Neural crest cell (in vitro differentiated cells): ENCODE measurements at places on chromosomes 11 and 22.

DNA sequence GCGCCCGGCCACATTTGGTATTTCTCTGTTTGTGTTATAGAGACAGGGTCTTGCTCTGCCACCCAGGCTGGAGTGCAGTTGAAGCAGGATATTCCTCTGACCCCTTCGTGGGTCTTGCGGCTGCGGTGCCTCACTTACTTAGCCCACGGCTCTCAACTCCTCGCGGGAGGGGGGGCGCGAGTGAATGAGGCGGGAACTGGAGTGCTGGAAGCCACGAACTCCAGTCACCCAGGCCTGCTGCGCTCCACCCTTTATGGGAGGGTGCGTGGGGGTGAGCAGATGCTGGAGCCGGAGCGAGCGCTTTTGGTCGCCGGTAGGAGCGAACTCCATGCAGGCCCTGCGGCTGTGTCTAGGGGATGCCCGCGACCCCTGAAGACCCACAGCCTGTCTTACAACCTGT, 1.8 kb downstream of the C11orf54 start:
- DNase-seq: no peak

- DNase-seq: no peak
Measured at GRCh38 chr11:108672113-108672512, 7.2 kb downstream of the DDX10 start.

DNA sequence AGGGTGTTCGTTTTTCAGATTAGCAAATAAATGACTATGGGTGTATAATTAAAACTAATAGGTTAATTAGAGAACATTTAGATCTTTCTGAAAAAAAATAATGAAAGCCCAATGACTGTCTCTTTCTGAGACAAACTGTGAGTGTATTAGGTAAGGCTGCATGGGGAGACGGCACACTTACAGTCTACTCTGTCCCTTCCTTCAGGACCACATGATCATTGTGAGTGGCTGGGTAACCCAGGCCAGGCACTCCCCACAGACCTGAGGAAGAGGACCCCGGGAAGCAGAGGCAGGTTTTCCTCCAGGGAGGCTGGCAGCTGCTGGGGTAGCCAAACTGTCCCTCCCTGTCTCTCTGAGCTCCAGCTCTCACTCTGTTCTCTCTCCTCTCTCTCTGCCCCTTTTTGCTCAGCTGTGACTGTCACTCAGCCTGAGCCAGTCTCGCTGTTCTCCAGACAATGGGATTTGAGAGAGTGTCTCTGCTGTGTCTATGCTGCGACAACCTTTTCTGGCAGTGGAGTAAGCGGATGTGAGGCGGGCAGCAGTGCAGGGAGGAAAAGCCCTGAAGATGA, 83.1 kb upstream of the NCAM1 start:
- peak; percentile 14 for DNase-seq

DNA sequence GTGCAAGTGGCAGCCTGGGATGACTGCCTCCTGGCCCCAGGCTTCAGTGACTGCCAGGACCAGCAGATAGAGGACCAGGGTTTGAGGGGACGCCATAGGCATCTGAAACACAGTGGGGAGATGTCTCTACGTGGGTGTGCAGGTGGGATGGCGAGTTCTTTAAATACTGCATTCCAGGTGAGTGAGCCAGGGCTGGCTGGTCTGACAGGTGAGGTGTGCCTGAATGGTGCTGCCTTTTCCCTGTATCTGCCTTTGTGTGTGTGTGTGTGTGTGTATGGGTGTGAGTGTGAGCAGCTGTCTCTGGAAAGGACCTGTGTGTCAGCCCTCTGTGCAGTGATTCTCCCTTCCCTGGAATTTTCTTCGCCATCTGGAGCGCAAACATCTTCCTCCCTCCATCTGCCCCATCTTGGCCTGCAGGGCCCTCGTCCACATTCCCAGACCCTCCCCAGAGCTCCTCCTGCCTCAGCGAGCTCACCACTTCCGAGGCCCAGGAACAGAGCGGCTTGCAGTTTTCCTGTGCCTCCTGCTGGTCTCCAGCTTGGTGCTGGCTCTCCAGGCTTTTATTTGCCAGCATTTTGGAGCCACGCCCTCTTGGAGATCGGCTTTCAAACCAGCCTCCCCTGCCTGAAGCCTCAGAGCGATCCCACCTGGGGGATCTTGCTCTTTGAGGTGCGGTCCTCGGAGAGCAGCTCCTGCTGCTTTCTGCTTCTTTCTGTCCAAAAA, at the start of gene GPHA2:
Gene GPHA2 (minus strand): TSS at position 535 of the 723 bp plus-strand sequence. CDS start 433 bp downstream, at position 102.
- no peak for DNase-seq

- no peak for DNase-seq
Measured at GRCh38 chr22:27629908-27630673, 171.5 kb downstream of the MN1 start.

- no peak for DNase-seq
Measured at GRCh38 chr11:36500315-36500721, 9.8 kb downstream of the TRAF6 start.

DNA sequence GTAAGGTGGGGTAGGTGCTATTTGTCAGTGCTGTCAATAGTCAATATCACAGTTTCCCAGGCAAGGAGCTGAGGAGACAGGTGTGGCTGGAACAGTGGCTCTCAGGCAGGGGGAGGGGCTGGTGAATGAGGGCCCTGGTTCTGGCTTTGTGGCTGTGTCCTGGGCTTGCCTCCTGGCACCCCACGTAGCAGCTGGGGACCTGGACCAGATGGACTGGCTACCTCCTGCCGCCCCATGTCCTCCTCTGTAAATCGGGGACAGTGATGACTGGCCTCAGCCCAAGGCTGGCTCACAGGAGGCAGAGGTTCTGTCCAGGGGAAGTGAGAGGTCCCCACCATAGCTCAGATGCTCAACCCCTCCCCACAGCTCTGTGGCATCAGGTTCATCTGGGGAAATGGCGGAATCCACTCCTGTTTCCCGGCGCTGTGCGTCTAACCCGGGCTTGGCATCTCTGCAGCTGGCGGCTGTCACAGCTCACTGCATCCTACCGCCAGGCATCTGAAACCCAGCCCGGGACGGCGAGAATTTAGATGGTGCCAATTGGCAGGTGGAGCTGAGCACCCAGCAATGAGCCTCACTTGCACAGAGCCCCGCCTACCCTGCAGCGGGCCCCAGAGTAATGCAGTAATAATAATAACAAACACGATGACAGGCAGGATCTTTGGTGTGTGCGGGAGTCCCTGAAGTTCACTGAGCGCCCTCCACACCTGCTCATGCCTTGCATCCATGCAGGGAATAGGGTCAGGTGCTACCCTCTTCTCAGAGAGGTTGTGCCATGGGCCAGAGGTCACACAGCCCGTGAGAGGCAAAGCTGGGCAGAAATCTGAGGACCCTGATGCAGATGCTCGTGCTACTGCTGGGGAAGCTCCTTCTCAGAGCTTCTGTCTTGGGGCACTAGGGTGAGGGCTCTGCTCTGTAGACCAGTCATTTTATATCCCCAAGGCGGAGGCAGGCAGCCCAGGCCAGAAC, 27.8 kb upstream of the SHISAL1 start:
- DNase-seq: no peak

- DNase-seq: no peak
Measured at GRCh38 chr11:44877571-44878497, 72.8 kb downstream of the TP53I11 start.

- no peak for DNase-seq
Measured at GRCh38 chr11:131465039-131465438, 94.6 kb downstream of the NTM start.

DNA sequence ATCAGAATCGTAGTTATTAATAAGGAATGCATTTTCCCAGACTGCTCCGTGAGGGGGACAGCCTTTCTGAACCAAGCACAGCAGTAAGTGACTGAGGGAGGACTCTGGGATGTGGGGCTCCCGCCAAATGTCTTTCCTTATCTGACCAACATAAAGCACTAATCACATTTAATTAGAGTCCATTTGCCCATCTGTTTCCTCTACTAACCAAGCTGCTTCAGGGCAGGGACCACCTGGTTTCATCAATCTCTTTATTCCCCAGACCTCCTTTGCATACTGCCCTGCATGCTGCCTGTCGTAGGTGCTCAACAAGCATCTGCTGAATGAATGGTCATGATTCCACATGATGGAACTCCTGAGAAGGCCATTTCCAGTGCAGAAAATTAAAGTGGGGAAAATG, 29.4 kb downstream of the SMCO4 start:
- no peak for DNase-seq

- no peak for DNase-seq
Measured at GRCh38 chr11:10400856-10401255, 54.2 kb upstream of the AMPD3 start.

DNA sequence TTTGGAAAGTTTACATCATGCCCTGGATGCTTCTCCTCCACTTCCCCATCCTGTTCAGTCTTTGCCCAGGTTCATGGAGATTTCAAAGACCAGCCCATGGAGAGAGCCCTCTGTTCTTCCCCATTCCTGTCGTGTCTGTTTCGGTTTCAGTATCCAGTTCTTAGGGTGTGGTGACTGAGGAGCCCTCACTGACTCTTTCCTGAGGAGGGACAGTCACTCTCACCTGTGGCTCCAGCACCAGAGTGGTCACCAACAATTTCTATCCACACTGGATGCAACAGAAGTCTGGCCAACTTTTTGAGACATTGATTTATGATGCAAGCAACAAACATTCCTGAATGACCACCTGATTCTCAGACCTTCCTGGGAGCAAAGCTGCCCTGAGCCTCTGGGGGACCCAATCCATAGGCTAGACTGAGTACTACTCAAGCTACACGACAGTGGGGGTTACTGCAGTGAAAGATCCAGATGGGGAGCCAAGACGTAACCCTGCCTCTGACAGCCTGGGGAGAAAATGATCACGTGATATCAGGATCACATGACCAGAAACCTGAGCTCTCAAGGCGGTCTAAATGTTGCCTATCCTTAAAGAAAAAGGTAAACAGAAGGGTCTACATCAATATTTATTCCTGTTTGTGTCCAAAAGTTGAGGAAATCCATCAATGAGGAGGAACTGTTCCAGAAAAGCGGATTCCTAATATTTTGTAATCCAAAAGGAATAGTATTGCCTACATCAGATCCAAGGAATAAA, 76.2 kb upstream of the VPREB1 start:
- DNase-seq: no peak

DNA sequence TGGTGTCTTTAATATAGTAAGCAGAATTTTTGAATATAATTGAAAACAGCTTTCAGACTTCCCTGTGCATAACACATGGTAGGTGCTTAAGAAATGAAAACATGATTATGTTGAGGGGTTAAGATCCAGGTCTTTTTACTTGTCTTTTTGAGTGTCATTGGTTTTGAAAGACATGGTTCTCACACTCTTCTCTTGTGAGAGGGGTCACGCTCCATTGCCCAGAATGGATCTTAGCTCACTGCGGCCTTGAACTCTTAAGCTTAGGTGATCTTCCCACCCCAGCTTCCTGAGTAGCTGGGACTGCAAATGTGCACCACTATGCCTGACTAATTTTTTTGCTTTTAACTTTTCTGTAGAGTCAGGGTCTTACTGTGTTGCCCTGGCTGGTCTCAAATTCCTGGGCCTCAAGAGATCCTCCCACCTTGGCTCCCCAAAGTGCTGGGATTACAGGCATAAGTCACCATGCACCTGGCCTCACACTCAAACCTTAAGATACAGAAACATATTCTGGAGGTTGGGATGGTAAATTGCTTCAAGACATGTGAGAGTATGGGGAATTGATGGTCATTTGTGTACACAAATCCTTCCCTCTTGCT, 1.4 kb downstream of the SPCS2 start:
- DNase-seq: no peak

DNA sequence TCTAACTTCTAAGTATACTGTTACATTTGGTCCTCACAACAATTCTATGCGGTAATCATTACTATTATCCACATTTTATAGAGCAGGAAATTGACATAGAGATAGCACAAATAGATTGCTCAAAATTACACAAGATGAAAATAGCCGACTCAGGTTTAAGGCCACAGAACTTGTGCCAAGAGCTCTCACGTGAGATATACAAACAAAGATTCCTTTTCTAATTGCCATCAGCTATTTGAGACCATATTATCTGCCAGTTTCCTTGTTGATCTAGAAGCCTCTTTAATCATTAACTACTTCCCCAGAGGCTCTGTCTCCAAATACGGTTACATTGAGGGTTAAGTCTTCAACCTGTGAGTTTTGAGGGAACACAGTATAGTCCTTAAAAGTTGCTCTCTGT, 61.0 kb upstream of the GLYATL1B start:
- no peak for DNase-seq

DNA sequence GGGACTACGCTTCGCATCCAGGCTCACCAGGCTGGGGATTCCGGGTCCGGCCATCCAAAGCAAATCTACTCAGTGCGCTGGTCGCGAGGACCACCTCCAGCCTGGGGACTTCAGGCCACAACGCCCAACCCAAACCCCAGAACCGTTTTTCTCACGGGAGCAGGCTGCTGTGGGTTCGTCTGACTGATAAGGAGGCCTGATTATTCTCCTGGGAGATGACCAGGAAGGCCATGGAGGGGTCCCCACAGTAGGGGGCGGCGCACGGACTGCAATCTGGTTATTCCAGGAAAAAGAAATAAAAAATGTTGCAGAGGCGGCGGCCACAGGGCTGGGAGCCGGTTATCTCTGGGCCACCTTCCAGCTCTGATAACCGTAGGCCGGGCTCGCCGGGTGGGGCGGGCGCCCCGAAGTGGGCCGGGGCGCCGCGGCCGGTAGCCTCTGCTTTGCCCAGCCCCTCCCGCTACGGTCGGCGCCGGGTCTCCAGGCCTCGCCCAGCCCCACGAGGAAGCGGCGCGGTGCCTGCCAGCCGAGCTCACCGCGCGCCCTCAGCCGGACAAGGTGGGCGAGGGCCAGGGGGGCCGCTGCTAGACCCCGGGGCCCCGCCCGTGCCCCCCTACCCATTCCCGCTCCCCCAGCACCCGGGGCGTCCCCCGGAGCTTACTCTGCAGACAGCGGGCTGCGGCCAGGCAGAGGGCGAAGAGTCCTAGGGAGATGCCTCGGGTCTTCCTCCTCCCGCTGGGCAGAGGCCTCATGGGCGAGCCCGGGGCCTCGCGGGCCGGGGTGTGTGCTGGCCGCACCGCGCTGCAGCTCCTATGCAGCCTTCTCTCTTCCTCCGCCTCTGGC, 446 bp downstream of the VSTM5 start:
- DNase-seq: no peak

DNA sequence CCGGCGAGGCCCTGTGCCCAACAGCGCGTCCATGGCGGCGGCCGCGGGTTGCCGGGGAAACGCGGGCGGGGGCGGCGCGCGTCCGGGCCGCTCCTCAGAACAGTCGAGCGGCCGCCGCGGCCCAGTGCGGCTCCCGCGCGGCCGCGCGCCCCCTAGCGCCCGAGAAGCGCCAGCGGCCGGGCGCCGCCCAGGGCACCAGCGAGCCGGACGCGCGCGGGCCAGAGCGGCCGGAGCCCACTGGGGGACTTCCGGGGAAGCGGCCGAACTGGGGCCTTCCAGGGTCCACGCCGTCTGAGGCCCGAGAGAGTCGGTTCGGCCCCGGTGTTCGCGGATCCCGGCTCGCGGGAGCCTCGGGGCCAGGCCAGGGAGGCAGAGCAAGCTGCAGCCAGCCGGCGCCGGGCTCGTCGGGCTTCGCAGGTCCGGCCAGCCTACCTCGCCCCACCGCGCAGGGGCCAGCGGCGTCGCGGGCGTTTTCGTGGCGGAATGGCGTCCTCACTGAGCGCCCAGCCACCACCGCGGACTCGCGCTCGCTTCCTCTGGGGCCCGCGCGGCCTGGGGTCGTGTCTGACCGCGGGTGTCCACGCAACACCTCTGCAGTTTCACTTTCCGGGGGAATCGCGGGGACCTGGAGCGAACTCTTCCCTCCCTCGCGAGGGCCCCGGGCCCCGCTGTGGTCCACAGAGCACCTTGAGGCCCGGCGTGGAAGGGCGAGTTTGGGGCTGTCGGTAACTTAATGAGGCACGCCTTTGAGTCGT, at the start of gene DENND6B:
Gene DENND6B (minus strand): TSS at position 57 of the 755 bp plus-strand sequence. CDS start 24 bp downstream, at position 33.
- DNase-seq: peak; percentile 69
